ENCODE measurements at places on chromosomes 1 and 21. TPM values are rescaled to one million over a fixed set of nuclear protein-coding genes. Genes with fewer than 3 reads are reported as not detected.

- no peak for DNase-seq
Measured at GRCh38 chr1:54986025-54986424, 5.6 kb downstream of the TMEM61 start.

- no peak for DNase-seq
Measured at GRCh38 chr21:24224422-24224821, 1382.9 kb downstream of the MRPL39 start.

TENT5C gene
- 67.3 TPM for total RNA-seq

CHIA gene
- total RNA-seq: 0.31 TPM

DNA sequence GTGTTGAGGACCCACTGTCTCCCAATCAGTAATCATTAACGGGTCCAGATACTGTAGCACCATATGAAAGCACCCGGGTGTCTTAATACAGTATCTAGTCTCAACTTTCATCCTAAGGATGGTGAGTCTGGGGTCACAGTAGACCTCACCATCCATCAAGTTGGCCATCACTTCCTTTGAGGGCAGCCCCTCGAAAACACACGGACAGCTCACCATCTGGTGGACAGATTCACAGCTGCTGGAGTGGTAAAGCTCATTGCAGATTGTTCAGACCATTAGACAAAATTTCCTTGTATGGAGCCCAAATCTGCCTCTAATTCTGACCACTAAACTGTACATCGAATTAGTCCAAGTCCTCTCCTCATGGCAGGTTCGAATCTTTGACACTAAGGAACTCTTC is 123.1 kb downstream of the PGBD5 start:
- DNase-seq: no peak

DNA sequence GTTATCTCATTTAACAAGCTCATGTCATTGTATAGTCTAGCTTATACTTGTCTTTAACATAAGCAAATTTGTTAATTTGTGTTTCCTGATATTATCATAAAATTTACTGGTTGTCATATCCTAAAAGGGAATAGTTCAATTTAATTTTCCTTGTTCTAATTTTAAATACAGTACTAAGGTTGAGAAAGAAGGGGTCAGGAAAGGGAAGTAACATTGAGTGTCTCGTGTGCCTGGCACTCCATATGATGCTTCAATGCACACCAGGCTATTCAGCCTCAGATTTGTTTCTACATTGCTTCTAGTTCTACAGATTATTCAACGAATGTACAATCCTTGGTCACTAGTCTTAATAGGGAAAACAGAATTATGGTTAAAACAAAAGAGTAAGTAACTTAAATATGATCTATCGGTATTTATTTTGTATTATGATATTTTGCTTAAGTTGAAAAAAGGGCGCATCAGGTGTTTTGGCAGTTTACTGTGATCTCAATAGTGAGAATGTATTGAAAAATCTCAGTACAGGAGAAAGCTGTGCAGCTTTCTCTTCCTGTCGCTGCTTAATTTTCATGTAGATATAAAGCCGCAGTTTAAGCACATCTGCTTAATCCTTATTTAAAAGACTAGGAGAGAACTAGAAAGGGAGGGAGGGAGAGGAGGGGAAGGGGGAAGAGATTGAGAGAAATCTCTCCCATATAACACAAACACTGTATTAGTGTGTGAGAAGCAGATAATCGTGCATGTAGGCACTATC is 13.0 kb downstream of the PTPRC start:
- no peak for DNase-seq

DNA sequence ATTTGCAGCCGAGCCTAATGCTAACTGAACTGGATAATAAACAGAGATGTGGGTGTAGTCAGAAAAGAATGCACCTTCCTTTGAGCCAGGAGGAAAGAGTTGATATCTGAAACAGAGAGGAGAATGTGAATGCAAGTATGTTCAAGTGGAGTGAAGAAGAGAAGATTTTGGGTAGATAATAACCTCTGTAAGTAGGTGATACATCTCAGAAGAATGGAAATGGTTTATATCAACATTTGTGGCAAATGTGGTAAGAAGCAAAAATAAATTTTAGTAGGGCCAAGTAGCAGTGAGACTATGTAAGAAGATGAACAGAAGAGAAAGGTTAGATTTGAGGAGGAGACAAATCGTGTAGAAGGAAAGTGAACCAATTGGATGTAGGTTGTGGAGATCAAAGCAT is 1.7 kb upstream of the DNTTIP2 start:
- no peak for DNase-seq

DNA sequence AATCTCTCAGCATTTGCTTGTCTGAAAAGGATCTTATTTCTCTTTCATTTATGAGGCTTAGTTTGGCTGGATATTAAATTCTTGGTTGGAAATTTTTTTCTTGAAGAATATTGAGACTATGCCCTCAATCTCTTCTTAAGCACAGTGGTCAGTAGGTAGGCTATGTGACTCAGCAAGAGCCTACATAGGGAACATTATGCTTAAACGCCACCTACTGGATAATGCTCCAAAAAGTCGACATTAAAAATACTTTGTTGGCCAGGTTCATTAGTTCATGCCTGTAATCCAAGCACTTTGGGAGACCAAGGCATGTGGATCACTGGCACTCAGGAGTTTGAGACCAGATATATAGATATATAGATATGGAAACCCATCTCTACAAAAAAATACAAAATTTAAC is 678.0 kb upstream of the USP24 start:
- DNase-seq: no peak

DNA sequence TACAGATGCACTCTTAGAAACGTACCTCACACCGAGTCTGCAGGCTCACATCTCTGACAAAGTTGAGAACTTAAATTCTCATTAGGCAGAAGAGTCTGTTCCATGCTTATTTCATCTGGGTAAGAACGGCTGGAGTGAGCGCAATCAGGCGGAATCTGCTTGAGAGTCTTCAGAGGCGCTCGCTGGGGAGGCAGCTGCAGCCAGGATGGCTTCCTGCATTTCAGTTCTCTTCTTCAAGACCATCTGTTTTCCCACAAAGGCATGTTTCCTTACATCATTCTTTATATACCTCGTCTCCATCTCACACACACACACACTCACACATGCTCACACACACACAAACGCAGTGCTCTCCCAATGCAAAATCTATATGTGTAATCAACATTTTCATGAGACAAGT is 497.1 kb downstream of the AJAP1 start:
- no peak for DNase-seq

Data from testis (tissue), 5 donors.